ENCODE measurements at places on chromosomes 1 and 21.

- DNase-seq, result peak; percentile 11
Observed at GRCh38 chr1:25430967-25431881, 527 bp downstream of the MACO1 start.

DNA sequence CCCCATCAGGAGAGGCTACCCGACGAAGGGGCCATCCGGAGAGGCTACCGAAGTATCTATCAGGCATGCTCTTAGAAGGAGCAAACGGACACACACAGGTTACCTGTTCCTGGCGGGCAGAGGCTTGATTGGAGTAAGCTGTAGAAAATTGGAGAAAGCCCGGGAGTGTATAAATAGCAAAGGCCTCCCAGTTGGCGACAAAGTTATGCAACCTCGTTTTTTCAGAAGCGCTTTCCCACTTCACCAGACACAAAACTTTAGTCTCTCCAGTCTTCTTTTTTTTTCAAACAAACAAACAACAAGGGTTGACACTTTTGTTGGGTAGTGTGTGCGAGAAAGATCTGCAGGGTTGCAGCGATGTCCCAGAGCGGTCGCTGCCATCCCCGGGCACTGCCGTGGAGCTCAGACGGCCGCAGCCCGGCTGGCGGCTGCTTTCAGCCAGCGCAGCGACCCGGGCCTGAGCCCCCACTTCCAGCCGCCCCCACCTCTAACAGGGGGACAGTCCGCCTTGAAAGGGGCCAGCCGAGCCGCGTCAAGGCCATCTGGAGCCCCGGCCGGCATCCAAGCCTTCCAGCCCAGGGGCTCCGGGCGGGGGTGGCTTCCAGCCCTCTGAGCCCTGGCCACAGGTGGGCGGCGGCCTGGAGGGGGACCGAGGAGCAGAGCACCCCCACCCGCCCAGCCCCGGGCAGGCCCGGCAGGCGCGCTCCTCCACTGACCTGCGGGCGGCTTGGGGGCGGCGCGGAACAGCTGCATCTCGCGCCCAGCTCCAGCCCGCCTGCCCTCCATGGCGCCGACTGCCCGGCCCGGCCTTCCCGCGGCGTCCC lies 616 bp downstream of the MCOLN3 start:
- DNase-seq, result peak; percentile 63

DNA sequence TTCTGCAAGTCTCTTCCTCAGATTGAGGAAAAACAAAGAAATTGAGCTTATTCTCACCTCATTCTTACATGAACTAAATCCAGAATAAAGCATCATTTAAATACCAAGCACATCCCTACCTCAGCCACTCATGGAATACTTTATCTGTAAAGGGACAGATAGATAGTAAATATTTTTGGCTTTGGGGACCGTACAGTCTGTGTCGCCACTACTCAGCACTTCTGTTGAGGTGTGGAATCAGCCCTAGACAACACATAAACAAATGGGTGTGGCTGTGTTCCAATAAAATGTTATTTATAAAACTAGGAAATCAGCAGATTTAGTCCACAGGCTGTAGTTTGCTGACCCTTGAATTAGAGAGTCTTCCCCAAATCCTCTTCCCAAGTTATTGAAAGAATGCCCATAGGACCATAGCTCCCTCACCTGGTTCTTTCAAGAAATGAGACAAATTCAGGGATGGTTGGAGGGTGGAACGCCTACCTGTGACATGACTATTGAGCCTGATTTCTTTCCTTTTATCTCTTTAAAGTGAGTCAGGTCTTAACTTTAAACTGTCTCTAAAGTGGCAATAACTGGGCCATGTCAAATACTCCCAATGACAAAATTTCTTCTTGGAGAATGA lies 878.5 kb downstream of the USP25 start:
- DNase-seq, result no peak

- DNase-seq, result no peak
Observed at GRCh38 chr1:220708936-220709801, 19.0 kb downstream of the C1orf115 start.

GRCh38 chr1:15272009-15272781 lies 25.2 kb downstream of the FHAD1 start:
- DNase-seq, result peak; percentile 72

- no peak for DNase-seq
Observed at GRCh38 chr1:9186082-9186859, 48.3 kb upstream of the H6PD start.

GRCh38 chr1:167863921-167864279 lies 50.0 kb downstream of the ADCY10 start:
- DNase-seq, result no peak

DNA sequence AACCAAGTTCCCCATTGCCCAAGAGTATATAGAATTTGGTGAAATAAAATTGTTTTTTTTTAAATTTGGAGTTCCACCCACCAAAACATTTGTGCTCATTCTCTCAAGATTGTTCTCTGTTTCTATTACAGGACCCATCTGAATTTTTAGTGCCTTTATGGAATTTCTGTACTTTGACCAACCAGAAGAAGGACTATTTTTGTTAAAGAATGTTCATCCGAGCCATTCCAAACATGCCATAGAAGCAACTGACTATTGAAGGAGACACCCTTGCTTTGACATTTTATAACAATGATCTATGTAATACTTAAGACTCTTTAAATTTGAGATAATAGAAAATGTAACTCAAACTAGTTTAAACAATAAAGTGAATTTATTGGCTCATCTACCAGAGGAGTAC lies 655.7 kb upstream of the ADAMTS5 start:
- DNase-seq, result no peak

DNA sequence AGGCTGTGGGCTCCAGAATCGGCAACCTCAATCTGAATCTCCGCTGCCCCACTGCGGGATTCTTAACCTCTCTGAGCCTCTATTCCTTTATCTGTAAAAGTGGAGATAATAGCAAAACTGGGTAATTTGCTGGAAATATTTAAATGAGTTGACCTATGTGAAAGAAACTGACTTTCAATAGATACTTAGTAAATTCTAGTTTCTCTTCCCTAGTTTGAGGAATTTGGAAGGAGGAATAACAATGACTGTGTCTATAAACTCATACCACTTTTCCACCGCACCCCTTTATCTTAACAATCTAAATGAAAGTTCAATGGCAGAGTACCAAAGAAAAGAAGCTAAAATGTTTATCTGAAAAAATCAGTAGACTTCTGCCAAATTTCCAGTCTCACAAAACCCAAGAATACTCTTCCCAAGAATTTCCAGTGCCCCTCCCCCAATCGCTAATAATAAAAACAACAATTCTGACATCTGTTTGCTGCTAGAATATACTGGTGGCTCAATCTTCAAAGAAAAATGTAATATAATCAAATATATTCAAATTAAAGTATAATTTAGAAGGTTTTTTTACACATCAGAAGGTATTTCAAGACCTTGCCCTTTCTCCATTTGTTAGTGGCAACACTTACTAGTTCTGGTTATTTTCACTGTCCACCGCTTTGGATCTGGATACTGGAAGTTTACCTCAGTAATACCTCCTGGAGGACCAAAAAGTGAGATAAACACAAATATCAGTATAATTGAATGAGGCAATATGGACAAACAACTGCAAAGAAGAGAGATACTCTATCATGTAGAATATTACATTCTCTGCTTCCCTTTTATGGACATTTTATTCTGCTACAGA lies 171.2 kb downstream of the LTN1 start:
- no peak for DNase-seq

GRCh38 chr1:60769082-60769481 lies 313.3 kb upstream of the NFIA start:
- DNase-seq, result no peak

DNA sequence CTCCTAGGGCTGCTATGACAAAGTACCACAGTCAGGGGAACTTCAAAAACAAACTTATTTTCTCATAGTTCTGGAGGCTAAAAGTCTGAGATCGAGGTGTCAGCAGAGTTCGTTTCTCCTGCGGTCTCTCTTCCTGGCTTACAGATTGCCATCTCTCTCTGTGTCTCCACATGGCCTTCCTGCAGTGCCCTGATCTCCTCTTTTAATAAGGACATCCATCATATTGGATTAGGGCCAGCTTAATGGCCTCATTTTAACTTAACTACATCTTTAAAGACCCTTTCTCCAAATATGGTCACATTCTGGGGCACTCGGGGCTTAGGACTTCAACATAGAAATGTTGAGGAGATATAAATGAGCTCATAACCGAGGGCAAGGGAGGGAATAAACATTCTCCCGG lies 12.2 kb downstream of the C1orf74 start:
- no peak for DNase-seq

- DNase-seq, result no peak
Observed at GRCh38 chr21:38664315-38664714, 141.4 kb upstream of the ETS2 start.

DNA sequence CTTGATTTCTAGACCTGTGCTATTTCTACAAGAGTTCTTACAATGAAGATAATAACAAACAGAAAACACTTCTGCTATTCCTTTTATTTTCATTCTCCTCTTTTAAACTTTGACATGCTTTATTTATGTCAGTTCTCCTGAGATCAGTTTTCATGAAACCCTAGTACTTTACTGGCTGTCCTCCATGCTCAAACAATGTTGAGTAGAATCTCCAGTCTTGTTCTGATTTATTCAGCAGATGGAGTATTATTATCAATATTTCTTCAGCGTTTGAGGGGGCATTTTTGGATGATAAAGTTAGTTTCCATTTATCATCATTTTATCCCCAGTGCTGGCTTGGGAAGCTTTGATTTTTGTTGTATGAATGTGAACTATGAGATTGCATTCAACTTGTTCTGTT lies 85.9 kb upstream of the WARS2 start:
- DNase-seq, result no peak

DNA sequence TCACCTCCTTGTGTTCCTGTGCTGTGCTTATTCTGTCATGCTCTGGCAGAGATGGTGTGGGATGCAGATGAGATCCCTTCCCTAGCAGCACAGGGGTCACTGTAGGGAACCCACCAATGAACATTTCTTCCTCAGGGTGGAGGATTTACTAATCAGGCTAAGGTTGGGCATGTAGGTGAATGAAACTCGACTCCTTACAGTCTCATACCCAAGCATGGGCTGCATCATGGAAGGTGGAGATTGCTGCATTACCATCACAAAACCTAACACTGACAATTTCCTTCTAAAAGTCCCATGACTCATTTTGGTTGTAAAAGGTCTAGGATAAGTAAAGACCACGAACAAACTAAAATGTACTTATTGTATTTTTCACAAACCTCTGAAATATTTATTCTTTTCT lies 399.9 kb downstream of the DSCAM start:
- DNase-seq, result no peak

- peak; percentile 84 for DNase-seq
Observed at GRCh38 chr1:201282931-201283829, at the start of gene PKP1. Gene PKP1 (plus strand): TSS chr1:201283506. CDS start chr1:201283703, 197 bp downstream.

- no peak for DNase-seq
Observed at GRCh38 chr21:41762753-41763152, 4.1 kb downstream of the RIPK4 start.

DNA sequence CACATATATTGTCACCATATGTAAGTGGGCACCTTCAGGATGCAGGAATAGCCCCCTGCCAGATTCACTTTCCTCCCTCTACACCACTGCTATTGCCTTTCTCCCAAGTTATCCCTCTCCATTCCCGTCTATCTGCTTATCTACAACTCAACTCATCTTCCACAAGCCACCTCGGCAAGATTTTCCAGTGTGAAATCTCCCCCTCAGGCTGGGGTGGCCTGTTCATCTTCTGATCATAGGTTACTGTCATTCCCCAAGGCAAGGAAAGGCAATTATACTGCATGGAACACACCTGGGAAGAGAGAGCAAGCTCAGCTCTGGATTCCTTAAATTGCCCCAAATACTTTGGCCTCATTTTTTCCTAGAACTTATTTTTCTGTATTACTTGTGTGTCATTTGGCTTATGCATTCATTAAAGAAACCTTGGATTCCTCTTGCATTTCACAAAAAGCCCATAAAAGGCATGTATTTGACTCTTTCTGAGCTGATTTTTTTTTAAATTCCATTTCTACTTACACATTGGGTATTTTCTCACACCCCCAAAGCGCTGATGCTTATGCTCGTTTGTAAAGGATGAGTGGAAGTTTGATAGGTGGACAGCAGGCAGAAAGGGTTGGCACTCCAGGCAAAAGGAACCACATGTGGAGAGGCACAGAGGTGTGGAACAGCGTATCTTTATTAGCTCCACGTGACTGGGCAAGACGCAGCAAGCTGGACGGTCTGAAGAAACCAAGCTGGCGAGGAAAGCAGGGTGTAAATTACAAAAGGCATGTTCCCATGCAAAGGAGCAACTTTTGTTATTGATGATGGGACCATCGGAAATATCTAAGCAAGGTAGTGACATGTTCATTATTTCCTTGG lies 169.7 kb upstream of the RAB4A start:
- peak; percentile 25 for DNase-seq

DNA sequence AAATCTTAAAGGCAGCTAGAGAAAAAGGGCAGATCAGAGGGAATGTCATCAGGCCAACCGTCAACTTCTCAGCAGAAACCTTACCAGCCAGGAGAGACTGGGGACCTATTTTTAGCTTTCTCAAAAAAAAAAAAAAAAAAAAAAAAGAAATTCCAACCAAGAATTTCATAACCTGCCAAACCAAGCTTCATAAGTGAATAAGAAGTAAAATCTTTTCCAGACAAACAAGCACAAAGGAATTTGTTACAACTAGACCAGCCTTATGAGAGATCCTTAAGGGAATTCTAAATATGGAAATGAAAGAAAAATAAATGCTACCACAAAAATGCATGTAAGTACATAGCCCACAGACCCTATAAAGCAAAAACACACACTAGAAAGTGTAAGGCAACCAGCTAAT lies 267.7 kb downstream of the AKT3 start:
- no peak for DNase-seq

DNA sequence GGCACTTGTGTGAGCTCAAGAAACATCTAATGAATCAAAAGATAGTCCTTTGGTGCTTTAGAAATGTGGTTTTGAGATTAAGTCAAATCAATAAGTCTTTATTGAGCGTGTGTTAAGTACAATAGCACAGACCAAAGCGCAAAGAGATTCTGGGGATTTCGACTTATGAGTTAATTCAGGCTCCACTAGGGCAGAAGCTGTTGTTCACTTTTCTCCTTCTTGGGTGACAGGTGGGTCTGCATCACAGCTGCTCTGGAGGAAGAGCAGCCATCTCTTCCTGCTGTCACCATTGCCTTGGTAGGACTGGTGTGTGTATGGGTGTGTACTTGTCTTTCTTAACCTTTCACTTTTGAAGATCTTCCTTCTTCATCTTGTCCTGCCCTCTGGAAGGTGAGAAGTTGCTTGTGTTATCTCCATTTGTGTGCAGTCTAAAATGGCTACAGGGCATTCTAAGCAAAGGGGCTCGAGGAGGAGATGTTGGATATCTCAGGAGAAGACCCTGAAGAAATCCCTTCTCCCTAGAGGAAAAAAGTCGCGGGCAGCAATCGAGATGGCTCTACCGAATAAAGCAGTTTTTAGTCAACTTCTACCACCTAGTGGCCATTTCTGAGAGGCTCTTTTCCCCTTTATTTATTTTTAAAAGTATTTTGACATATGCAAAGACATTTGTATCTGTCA lies 22.9 kb upstream of the DISC1 start:
- DNase-seq, result peak; percentile 37

Data from kidney (tissue), 22 donors.